ENCODE measurements at places on chromosomes 16 and 17.

DNA sequence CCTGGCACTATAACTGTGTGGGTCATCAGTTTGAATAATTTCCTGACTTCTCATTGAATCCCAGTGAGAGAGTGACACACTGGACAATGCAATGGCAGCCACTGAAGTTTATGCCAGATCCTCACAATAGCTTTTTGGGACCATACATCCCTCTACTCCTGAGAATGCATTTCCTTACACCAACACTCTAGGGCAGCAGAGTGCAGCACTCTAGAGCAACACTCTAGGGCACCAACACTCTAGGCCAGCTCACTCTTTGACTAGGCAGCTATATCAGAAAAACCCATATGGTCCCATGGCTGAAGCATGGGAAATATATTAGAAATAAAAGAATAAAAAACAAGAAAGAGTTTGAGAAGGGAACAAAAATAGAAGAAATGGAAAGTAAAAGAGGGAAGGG, 309.2 kb downstream of the MAP2K6 start:
- peaks cover 1% of the 10 kb centered on the region for H3K4me1 ChIP-seq
- no peaks in the 10 kb centered on the region for H3K27me3 ChIP-seq
- no peak for DNase-seq
- no peak overlapping the region for H3K4me3 ChIP-seq
- no peak overlapping the region for H3K27ac ChIP-seq
- no peaks in the 10 kb centered on the region for H3K36me3 ChIP-seq

- peak overlapping the region; percentile 57 for H3K27ac ChIP-seq
- H3K4me3 ChIP-seq, result no peak overlapping the region
- peaks cover 24% of the 10 kb centered on the region for H3K4me1 ChIP-seq
- DNase-seq, result no peak
- no peaks in the 10 kb centered on the region for H3K27me3 ChIP-seq
Measured at GRCh38 chr17:50218771-50219315, 17.4 kb upstream of the COL1A1 start.

- peaks cover 80% of the 10 kb centered on the region for H3K4me1 ChIP-seq
- no peaks in the 10 kb centered on the region for H3K36me3 ChIP-seq
- no peaks in the 10 kb centered on the region for H3K27me3 ChIP-seq
- H3K27ac ChIP-seq, result peak overlapping the region; percentile 61
- no peak overlapping the region for H3K4me3 ChIP-seq
Measured at GRCh38 chr16:85369741-85370528, 243.2 kb upstream of the GSE1 start.

- H3K4me3 ChIP-seq, result peak within 1 kb of the TSS; percentile 64
- no peak for DNase-seq
- no peaks in the 10 kb centered on the region for H3K36me3 ChIP-seq
Measured at GRCh38 chr17:28711723-28712031, at the start of gene PROCA1. TSS of gene PROCA1 (minus strand) at chr17:28711888. CDS start at chr17:28711660, 228 bp downstream.

GRCh38 chr16:87375426-87376135, 8.0 kb downstream of the FBXO31 start:
- H3K27ac ChIP-seq, result no peak overlapping the region
- DNase-seq, result no peak
- H3K4me3 ChIP-seq, result no peak overlapping the region
- no peaks in the 10 kb centered on the region for H3K27me3 ChIP-seq

GRCh38 chr16:69861292-69862030, 89.7 kb upstream of the CLEC18A start:
- no peak overlapping the region for H3K4me3 ChIP-seq
- peak overlapping the region; percentile 70 for H3K27ac ChIP-seq
- H3K36me3 ChIP-seq, result no peaks in the 10 kb centered on the region

GRCh38 chr17:48261297-48261880, 153.8 kb downstream of the SNX11 start:
- DNase-seq, result peak; percentile 22
- no peaks in the 10 kb centered on the region for H3K27me3 ChIP-seq
- no peak overlapping the region for H3K4me3 ChIP-seq
- no peak overlapping the region for H3K27ac ChIP-seq
- no peaks in the 10 kb centered on the region for H3K36me3 ChIP-seq
